Uterus (tissue), 4 donors: ENCODE measurements at places on chromosomes 12 and 14.

DNA sequence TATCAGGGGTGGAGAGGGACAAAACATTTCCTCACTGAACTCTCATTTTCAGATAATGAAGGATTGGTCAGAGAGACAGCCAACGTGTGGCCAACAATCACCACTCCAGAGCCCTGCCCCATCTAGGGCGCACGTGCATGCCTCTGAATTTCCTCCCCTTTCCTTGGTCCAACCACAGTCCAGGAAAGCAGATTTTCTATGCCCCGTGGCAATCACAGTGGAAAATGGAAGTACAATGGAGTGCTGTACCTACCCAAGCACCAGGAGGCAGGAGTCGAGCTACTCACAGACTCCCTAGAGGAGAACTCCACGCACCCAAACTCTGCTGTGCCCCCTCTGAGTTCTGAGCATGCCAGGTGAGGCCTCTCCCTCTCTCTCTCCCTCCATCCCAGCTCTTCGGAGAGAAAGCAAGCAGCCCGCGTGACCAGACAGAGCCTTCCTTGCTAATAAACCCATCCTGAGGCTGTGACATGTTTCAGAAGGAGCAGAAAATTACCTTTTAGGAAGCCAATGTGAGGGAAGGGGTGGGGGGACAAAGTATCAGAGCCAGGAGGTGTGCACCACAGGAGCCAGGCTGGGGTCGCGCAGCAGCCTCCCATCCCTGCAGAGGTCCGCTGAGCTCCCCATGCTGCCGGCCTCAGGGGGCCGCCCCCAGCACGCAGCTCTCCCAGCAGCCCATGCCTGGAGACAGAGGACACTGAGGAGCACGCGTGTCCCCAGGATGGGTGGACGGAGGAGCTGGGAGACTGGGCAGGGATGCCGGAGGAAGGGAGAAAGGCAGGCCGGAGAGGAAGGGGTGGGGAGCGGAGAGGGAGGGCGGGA lies 73.4 kb downstream of the PITPNM2 start:
- DNase-seq = no peak

GRCh38 chr14:81433378-81433777 lies 33.3 kb upstream of the STON2 start:
- DNase-seq = no peak

DNA sequence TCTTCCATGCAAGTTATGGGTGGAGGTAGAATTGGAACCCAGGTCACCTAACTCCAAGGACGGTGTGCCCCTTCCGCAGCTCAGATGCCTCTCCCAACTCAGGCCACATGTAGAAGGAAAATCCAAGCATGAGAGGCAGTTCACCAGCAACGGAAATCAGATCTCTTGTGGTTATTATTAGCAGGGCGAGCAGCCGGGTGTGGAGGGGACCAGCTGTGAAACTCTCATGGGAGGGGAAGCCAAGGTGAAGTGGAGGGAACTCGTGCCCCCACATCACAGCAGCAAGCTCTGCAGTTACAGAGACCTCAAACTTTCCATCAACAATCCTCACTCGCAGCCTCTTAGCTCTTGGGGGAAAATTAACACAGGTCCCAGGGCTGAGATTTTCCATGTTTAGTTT lies 79.7 kb downstream of the KSR2 start:
- DNase-seq = no peak

GRCh38 chr12:83538361-83538965 lies 851.8 kb downstream of the TMTC2 start:
- no peak for DNase-seq

DNA sequence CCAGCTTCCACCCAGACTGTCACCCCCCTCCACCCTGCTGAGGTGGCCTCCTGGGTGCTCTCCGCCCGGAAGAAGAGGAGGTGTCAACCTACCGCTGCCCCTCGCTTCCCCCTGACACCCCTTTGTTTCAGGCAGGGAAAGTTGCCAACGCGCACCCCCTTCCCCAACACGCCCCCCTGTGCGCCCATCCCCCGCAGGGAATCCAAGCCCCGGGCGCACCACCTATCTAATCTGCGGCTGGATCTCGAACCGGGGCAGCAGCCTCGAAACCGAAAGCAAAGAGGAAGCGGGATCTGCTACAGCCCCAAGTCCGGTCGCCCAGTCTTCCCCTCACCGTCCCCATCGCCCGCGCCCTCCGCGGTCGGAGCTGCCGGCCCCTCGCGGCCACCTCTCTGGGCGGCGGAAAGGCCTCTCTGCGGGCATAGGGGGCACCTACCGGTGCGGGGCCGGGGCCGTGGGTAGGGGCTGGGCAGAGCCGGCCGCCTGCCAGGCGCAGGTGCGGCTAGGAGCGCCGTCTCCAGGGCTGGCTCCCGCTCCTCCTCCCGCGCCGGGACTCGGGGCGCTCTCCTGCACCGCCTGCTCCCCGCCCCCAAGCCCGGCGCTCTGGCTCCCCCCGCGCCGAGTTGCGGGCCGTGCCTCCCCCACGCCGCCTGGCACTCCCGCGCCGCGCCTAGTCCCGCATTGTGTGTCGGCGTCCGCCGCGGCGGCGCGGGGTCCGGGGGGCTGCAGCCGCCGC lies 18.3 kb upstream of the PLEKHH1 start:
- peak; percentile 43 for DNase-seq

DNA sequence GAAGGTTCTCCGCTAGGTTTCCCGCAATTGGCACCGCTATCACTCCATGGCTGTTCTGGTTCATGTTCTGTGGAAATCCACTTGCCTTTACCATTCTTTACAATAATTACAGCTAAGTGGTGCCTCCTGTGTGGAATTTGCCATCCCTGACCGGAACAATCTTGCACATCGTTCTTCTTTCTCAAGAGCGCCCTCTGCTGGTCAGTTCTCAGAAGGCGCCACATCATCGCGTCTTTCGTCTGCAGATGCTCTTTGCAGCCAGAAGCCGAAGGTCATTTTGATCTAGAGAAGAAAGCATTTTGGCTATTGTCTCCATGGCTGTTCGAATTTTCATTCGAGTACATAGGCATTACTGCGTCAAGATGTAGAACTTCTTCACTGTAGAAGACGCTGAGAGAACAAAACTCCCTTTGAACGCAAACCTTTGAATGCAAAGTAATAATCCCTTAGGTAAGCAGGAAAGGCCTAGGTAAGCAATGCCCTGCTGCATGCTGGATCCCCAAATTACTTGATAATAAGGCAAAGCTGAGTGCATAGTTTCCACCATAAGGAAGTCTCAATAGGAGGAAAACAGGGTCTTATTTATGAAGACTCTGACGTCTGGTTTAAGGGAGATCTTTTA lies 10.1 kb upstream of the RTRAF start:
- DNase-seq = peak; percentile 82

GRCh38 chr12:97461553-97461952 lies 1.1 kb upstream of the RMST start:
- no peak for DNase-seq

GRCh38 chr12:98595243-98595988 lies 1.9 kb downstream of the SLC25A3 start:
- DNase-seq = no peak

GRCh38 chr14:103298620-103299019 lies 35.4 kb upstream of the EIF5 start:
- DNase-seq = no peak

GRCh38 chr12:87935216-87935615 lies 94.0 kb downstream of the C12orf50 start:
- DNase-seq = no peak

DNA sequence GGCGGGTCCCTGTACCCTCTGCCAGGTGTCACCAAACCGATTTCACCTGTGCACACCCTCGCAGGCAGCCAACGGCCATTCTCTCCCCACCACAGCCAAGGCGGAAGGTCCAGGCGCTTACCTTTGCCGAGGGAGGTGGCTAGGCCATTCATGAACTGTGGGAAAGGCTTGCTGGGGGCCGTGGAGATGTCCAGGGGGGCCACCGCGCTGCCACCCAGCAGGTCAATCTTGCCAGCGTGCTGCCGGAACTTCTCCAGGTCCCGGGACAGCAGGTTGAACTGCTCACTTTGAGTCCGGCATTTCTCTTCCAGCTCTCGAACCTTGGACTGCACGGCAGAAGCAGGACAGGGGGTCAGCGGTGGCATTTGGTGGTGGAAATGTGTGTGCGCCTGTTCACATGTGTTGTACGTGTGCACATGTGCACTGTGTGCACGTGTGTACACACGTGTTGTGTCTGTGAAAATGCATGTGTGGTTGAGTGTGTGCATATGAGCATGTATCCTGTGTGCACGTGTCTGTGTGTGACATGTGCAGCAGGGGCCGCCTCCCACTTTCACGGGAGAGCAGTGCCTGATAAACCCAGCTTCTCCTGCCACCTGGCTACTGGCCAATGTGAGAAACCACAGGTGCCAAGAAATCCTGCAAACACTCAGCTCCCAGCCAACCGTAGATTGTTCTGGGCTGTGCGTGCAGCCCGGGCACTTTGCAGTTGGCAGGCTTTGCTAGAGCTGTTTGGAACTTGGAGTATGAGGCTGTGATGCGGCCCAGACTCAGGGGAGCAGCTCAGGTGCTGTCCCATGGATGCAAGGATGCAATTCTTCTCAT lies 118.9 kb downstream of the PIWIL1 start:
- no peak for DNase-seq

- no peak for DNase-seq
These were observed 41.6 kb downstream of the ITPR2 start for GRCh38 chr12:26791301-26791791.

DNA sequence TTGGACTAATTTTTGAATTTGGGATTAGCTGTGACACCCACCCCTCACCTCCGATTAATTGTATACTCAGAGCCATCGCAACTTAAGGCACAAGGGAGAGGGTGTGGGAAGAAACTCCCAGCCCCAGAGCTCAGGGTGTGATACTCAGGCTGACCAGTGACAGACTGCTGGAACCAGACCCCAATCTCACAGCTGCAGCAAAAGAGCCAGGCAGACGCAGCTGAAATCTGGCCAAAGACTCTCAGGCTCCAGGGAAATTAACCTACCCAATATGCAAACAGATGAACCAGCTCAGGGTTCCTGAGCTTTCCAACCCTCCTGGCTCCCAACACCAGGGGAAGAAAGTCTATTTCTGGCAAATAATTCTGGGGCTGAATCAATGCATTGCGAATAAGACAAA lies 30.5 kb downstream of the ANAPC7 start:
- peak; percentile 49 for DNase-seq

DNA sequence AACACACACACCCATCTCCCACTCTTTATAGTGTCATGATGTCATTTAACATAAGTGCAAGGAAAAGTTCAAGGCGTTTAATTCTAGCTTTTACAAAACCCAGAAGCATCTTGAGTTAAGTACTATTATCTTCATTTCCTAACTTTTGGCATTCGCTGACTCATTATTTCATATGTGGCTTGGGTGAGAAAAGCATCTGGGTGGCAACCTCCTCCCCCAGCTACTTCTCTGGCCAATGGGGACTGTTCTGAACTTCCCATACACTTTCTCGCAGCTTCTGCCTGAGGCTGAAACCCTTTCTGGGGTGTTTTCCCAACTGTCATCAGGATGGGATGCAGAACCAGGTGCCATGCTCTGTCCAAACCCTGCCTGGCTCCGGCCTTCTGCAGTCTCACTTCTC lies 2.8 kb upstream of the MARK3 start:
- no peak for DNase-seq

GRCh38 chr14:75989134-75989533 lies 3.6 kb downstream of the IFT43 start:
- DNase-seq = peak; percentile 71

- DNase-seq = no peak
These were observed 5.5 kb upstream of the SLC7A7 start for GRCh38 chr14:22820731-22821130.

DNA sequence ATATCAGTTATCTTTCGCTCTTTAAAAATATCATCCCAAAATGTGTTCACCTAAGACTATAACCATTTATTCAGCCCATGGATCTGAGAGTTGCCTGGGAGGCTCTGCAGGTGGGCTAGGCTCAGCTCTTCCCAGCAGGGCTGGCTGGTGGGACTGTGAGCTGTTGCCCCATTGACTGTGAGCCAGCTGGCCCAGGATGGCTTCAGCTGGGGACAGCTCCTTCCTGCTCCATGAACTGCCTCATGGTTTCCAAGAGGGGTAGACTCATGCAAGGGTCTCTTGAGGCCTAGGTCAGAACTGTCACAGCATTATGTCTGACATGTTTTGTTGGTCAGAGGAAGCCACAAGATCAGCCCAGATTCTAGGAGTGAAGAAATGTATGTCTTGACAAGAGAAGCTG lies 114.1 kb upstream of the E2F7 start:
- no peak for DNase-seq

- no peak for DNase-seq
These were observed 244.6 kb upstream of the MDGA2 start for GRCh38 chr14:47919997-47920396.

- no peak for DNase-seq
These were observed 380.4 kb upstream of the CCDC196 start for GRCh38 chr14:66105815-66106214.

GRCh38 chr12:14510574-14510973 lies 57.1 kb downstream of the PLBD1 start:
- no peak for DNase-seq

GRCh38 chr12:19128485-19128884 lies 1.0 kb upstream of the PLEKHA5 start:
- no peak for DNase-seq

GRCh38 chr12:132356691-132357622 lies 27.6 kb upstream of the GALNT9 start:
- DNase-seq = no peak

GRCh38 chr12:7387289-7387688 lies 56.7 kb downstream of the CD163L1 start:
- no peak for DNase-seq

GRCh38 chr14:59131938-59132795 lies 56.3 kb upstream of the DAAM1 start:
- DNase-seq = no peak

GRCh38 chr12:109771746-109772621 lies 58.4 kb downstream of the FAM222A start:
- no peak for DNase-seq

GRCh38 chr12:9698681-9699080 lies 29.2 kb downstream of the CLEC2D start:
- no peak for DNase-seq

DNA sequence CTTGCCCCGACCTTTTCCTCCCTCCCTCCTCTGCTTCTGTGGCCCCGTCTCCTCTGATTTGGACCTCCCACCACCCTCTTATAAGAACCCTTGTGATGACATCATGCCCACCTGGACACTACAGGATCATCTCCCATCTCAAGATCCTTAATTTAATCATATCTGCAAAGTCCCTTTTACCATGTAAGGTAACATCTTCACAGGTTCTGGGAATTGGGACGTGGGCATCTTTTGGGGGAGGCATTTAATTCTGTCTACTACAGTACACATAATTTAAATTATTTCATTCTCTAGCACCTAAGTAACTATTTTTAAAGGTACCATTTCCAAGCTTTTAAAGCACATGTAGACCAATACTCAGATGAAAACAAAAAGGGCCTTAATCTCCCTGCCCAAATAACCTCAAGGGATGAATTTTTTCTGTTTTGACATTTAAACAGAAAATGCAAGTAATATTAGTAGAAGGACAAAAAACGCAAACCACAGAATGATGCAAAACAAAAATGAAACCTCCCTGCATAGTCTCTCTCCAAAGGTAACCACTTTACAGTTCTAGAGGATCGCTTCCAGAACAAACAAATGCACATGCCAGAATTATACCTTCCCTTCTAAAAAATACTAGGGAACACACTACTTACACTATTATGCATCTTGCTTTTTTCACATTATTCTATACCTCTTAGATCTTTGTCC lies 222.1 kb downstream of the AACS start:
- DNase-seq = no peak

- DNase-seq = peak; percentile 30
These were observed at the start of gene KCNA1 for GRCh38 chr12:4909734-4910501. Gene KCNA1, plus strand, starts transcription at chr12:4909905. Its CDS starts 1,474 bp downstream, at chr12:4911379.
